CD4-positive, alpha-beta T cell (primary cell): ENCODE measurements at places on chromosomes 5 and 9.
A peak's percentile ranks its signal among the peaks of the same experiment; 100 is the strongest.

GRCh38 chr9:113343732-113344231 is 3.7 kb upstream of the WDR31 start:
- DNase-seq = peak; percentile 39

- peak; percentile 40 for DNase-seq
These were observed 20.4 kb downstream of the ANKS6 start for GRCh38 chr9:98775831-98776441.

DNA sequence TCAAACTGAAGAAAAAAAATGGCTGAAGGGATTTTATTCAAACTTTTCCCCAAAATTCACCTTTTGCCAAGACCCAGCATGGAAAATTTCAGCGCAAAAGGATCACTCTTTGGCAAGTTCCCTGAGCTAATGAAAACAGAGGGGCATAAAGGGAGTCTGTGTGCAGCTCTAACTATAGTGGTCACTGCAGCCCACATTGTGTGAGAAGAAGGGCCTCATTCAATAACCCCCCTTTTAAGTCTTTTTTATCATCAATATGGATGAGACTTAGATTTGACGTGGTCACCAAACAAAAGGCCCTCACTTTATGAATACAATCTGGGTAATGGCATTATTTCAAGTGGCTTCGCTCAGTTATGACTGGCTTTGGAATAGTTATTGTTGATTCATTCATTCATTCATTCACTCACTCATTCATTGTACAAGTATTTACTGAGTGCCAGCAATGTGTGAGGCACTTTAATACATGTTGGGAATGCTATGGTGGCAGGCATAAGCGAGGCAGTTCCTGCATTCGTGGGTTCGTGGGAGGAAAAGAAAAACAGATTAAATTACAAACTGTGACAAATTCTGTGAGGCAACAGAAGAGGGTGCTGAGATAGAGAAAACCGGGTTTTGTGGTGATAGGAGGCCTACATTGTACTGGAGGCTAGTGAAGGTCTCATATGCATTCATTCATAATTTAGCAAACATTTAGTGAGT is 145.7 kb upstream of the KLF4 start:
- no peak for DNase-seq

DNA sequence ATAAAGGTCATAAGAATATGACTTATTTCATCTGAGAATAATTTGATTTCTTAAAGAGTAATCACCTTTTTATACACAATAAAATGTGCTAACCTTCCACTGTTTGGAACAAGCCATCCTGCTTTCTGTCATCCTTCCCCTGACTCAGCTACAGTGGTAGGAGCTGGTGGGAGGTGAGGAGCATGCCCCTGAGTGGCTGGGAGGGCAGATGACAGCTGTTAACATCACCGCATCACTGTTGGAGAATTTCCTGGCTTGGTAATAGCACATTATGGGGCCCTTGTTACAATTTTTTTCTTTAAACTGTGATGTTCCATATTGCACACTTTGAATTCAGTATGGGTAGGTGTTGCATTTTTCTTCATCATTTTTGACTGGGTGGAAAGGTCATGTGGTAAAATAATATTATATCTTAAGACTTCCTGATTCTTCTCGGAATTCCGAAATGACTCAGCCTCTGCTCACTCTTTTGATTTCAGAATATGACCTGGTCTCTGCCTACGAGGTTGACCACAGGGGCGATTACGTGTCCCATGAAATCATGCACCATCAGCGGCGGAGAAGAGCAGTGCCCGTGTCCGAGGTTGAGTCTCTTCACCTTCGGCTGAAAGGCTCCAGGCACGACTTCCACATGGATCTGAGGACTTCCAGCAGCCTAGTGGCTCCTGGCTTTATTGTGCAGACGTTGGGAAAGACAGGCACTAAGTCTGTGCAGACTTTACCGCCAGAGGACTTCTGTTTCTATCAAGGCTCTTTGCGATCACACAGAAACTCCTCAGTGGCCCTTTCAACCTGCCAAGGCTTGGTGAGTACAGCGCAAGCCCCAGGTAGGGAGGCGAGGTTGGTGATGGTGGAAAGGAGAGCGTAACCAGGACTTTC is 5.8 kb downstream of the ADAMTS16 start:
- no peak for DNase-seq

DNA sequence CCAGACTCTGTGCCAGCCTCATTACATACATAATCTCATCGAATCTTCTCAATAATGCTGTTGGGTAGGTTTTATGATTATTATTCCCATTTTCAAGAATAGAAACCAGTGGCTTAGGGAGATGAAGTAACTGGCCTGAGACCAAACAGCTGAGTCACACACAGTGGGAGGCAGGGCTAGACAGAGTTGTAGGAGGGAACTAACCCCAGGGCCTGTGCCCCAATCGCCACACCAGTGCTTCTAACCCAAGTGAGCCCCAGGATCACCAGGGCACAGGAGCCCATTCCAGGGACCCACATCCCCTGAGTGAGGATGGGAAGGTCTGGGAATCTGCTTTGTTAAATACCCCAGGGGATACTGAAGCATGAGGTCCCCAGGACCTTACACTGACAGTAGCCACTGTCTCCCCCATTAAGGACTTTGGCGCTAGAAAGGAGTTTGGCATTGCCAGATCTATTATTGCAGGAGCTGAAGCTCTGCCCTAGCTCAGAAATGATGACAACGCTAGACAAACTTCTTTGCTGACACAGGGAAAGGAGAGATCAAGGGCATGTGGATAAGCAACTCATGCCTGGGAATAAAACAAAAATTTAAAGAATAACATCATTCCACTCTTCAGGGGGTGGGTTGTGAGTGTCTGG is 63.8 kb upstream of the PPARGC1B start:
- DNase-seq = no peak
